ENCODE measurements at places on chromosomes 16 and 17.

GRCh38 chr17:1650731-1651558 is 1.3 kb upstream of the RILP start:
- DNase-seq = no peak

DNA sequence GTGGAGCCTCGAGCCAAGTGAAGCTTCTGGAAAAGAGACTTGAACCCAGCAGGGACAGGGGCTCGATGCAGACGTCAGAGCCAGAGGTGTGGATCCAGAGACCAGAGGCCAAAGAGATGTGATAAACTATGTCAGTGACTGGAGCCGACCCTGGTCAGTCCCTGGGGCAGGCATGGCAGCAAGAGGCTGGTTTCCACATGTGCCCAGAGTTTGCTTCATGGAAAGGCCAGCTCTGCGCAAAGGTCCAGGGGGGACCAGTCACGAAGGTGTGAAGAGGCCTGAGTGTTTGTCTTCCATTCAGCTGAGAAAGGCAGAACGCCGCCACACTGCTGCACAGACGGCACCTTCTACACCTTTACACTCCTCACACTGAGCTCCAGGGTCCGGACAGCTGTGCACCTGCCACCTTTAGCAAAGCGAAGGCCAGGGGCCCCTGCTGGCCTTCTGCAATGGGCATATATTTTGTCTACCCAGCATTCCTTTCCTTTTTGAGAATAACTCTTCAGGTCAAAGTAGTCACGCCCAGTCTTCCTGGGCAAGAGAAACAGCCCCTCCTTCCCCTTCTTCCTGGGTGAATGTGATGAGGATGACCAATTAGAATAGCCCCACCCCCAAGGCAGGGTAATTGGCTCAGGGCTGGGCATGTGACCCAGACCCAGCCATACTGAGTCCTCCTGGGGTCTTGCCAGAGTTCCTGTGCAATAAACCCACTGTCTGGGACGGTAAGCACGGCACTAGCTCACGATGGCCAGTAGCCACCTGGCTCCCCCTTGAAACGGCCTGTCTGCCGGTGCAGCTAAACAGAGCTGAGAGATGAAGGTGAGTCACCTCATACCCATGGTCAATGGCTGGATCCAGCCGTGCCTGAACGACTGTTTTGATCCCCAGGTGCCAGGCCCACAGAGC is 2.3 kb upstream of the RPH3AL start:
- no peak for DNase-seq

GRCh38 chr16:5196204-5196603 is 98.6 kb upstream of the EEF2KMT start:
- no peak for DNase-seq

GRCh38 chr17:78785663-78786057 is 3.6 kb upstream of the CYTH1 start:
- DNase-seq = no peak

GRCh38 chr17:83086199-83086880 is 6.9 kb downstream of the METRNL start:
- no peak for DNase-seq

DNA sequence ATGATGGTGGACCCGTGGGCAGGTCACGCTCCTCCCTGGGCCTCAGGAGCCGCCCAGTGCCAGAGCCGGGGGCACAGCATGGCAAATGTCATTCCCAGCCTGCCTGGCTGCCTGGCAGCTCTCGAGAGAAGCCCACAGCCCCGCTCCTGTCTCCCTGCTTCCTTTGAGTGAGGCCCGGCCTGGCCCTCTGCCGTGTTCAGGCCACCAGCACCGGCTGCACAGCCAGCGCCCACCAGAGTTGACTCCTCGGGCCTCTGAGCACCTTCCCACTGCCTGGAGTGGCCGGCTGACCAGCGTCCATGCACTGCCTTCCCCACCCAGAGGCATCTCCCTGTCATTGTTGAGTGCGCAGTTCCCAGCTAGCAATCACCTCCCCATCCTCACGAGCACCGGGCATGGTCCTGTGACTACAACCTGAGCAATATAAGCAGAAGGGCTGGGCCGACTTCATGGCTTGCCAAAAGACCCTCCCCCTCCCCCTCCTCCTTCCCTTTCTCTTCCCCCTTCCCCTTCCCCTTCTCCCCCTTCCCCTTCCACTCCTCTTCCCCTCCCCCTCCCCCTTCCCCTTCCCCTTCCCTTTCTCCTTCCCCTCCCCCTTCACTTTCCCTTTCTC is 11.9 kb upstream of the SLC38A10 start:
- no peak for DNase-seq

DNA sequence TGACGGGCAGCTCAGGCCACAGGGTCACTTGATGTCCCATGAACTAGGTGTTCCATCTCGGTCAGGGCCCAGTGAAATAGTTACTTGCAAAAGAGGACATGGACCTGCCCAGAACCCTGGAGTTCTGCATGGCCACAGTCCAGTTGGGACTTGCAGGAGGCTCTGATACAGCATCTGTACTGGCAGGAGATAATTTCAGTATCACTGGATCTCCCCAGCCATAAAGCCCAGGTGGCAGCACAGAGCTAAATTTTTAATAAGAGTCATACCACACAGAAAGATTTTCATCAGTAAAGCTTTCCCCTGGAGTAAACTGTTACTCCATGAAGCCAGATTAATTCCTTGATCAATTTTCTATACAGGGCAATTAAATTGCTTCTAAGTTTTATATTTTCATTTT is 18.0 kb upstream of the SLC16A5 start:
- no peak for DNase-seq

GRCh38 chr16:16137110-16137509 is 86.2 kb downstream of the ABCC6 start:
- no peak for DNase-seq

- no peak for DNase-seq
Measured at GRCh38 chr17:199191-199604, 17.7 kb upstream of the DOC2B start.

DNA sequence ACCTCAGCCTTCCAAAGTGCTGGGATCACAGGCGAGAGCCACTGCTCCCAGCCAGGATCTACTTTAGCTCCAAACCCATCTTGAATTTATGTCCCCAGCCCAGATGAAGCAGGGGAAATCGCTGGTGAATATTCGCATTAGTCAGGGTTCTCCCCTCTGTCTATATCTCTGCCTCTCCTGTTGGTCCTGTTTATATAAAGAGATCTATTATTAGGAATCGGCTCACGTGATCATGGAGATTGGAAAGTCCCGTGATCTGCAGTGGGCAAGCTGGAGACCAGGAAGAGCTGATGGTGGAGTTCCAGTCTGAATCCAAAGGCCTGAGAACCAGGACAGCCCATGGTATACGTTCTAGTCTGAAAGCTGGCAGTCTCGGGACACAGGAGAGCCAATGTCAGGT is 382.8 kb downstream of the SEC14L1 start:
- DNase-seq = no peak

DNA sequence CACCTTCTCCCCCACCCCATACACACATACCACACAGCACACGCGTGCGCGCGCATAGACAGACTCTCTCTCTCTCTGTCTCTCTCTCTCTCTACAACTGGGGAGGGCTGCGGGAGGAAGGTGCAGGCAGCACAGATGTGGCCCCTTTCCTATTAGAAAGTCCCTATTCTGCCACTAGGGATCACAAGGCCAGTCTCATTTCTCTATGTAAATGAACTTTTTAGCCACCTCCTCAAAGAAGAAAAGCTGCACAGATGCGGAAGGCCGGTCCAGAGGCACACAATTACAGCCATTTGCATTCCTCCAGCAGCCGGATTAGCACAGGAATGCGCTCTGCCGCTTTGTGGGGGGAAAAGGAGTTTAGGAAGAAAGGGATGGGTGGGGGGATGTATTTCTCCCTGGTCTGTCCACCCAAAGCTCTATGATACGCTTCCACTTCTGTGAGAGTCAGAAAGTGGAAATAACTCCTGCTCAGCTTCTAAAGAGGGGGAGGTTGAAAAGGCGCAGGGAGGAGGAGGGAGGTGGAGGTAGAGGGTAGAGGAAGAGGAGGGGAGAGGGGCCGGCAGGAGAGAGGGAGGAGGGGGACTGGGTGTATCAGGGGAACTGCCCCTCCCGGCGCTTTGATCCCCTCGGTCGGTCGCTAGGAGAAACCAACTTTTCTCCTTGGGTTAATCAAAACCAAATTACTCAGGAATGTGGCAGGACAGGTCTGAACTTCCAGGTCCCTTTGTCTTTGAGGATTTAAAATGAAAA is 11.7 kb downstream of the ZFHX3 start:
- no peak for DNase-seq

DNA sequence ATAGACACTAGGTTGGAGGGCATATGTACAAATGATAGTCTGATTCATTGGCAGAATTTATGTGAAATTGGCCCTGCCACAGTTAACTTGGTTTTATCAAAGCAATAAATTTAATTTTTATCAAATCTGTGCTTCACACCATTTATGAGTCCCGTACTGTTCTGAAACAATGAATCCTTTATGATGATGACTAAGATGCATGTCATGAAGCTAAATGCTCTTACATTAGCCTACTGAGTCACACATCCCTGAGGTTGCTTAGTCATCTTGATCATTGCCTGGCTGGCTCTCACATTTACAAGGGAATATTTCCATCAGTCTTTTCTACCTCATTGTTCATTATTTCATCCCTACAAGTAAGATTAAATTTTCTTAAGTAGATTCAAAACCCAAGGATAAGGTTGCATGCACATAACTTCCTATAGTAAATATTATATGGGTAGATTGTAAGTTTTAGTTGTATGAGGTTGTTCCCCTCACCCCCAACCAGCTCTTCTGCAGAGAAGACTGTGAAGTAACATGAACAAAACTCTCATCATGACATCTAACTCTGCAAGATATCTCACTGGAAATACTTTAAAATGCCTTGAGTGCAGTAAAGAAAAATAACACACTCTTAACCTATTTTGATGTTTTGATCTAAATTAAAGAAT is 170.7 kb downstream of the CYB561 start:
- no peak for DNase-seq

- no peak for DNase-seq
Measured at GRCh38 chr17:39939588-39940419, 12.3 kb downstream of the LRRC3C start.

DNA sequence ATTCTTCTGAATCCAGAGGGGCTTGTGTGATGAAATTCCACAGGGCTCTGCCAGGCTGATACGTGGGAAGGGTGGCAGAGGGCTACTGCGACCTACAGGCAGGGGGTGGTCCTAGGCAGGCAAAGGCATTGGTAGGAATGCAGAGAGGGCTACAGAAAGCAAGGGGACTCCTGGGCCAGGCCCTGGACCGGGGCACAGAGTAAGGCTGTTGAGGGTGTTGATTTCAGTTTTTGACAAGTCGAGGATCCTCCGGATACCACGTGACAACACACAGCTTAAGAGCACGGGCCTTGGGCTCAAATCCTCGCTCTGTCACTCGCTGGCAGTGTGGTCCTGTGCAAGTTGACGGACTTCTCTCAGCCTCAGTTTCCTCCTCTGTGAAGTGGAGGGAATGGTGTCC is 19.1 kb upstream of the DOC2B start:
- no peak for DNase-seq

DNA sequence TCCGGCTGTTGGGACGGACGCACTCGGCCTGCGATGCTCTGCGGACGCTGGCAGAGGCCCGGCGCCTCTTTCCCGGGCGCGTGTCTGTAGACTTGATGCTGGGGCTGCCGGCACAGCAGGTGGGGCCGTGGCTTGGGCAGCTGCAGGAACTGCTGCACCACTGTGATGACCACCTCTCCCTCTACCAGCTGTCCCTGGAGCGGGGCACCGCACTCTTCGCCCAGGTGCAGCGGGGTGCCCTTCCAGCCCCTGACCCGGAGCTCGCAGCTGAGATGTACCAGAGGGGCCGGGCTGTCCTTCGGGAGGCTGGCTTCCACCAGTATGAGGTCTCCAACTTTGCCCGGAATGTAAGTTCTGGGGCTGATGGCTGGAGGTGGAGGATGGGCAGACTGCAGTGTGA is 3.5 kb downstream of the RSAD1 start:
- DNase-seq = no peak

DNA sequence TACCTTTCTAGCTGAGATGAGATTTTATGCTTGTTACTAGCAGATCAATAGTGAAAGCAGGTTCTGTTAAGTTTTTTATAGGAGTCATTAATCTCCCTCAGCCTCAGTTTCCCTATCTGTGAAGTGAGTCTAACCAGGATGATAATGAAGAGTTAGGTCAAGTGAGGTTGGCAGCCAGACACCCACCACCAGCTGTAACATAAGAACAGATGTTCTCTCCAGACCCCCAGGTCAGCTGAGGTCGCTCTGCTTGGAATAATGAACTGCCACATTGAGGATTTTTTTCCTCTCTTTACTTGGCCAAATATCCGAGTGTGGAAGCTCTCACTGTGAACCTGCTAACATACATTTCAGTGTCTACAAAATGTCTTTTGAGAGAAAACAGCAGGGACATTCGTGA is 389.6 kb downstream of the WWOX start:
- no peak for DNase-seq

GRCh38 chr16:75948441-75948840 is 222.2 kb upstream of the CPHXL start:
- no peak for DNase-seq

GRCh38 chr17:70369391-70369790 is 200.1 kb downstream of the KCNJ2 start:
- no peak for DNase-seq

DNA sequence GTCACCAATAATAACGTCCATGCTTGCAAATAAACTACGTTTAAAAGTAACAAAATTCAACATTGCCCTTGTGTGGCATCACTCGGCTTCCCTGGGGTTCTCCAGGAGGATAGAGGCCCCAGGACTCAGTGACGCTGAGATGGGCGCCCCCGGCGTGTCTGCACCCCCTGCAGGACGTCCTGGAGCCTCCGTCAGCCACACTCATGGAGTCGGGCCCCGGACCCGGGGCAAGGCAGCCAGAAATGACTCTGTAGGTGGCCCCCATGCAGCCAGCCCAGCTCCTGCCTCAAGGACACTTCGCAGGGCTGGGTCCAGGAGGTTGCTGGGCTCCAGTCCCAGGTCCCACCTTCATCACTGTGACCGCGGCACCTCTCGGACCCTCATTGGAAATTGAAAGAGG is 16.6 kb upstream of the ACSF3 start:
- DNase-seq = no peak

- DNase-seq = no peak
Measured at GRCh38 chr16:81437865-81438264, 6.7 kb upstream of the CMIP start.

DNA sequence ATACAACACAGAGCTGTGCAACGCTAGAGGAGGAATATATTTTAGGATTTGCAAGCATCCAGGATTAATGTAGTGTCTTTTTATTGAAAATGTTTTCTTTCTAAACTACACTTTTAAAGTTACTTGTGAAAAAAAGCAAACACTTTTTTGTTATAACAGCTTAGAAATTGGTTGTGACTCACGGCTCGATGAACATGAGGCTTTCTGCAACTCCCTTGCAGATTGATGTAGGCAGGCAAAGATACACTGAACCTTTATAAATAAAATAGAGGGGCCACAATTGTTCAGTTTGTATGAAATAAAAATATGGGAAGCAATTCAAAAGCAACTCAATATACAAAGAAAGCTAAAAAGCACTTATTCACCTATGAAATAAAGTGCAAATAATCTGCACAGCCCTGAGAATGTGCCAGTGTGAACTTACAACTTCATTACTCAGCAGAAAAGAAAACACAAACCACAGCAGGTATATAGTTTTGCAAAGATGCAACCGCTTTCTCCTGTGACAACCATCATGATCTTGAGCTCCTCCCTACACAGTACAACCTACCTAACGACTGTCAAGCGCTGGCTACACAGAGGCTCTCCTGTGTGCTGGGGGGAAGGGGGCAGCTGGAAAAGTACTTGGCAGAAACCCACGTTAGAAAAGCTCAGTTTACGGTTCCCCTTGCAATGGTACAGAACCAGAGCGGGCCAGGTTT is 948 bp downstream of the LUC7L start:
- no peak for DNase-seq
